HCT116 (cell line): ENCODE measurements at places on chromosomes 1 and 21. TPM values are rescaled to one million over a fixed set of nuclear protein-coding genes. Genes with fewer than 3 reads are reported as not detected.

- no peak overlapping the region for H3K27ac ChIP-seq
- no peak for DNase-seq
- H3K27me3 ChIP-seq = no peaks in the 10 kb centered on the region
- no peaks in the 10 kb centered on the region for H3K36me3 ChIP-seq
- no peak overlapping the region for H3K4me3 ChIP-seq
- peaks cover 6% of the 10 kb centered on the region; the same call in 1 of the 2 replicates for H3K4me1 ChIP-seq
Observed at GRCh38 chr1:47621977-47622376, 184.1 kb downstream of the FOXD2 start.

DNA sequence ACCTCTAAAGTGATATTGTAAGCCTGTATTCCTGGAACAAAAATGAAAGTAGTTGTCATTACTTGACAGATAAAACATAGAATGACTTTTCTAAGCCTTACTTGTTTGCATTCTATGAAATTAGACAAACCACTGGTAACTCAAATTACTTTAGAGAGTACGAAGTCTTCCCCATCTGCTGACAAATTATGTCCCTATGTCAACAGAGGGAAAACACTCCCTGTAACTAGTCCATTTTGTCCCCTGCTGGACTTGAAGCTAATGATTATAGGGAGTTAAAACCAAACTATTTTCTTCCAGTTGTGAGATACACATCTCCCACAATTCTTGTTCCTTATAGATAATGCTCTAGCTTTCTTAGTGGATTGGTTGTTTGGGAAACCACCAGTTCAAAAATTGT is 39.6 kb downstream of the GREM2 start:
- no peak overlapping the region for H3K27ac ChIP-seq
- DNase-seq = no peak
- H3K36me3 ChIP-seq = no peaks in the 10 kb centered on the region
- no peak overlapping the region for H3K4me3 ChIP-seq

DNA sequence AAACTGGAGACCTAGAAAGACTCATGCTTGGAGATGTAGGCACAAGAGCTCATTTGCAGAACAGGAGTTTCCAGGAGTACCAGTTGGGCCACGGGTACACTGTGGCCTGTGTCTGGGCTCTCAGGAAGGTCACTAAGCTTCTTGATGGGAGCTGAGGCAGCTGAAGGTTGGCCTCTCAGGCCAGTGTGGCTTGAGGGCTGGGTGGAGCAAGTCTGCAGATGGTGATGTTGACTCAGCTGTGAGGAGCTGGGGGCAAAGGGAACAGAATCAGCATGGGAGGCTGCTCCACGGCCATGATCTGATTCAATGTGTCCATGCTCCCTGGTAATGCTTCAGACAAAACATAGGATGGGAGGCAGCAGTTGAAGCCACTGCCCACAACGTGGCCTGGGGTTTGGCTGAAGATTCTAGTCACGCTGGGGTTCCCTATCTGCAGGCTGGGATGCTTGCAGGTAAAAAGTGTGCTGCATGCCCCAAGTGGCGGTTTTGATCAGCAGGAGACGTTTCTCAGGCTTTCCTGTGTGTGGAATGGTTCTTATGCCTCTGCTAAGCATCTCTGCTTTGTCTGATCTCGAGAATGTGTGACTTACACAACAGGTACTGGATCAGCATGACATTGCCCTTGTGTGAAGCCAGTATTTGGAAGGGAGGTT is 15.4 kb upstream of the TENT5C start:
- no peak overlapping the region for H3K27ac ChIP-seq
- H3K4me3 ChIP-seq = no peak overlapping the region
- no peaks in the 10 kb centered on the region for H3K27me3 ChIP-seq
- no peaks in the 10 kb centered on the region for H3K4me1 ChIP-seq
- H3K36me3 ChIP-seq = no peaks in the 10 kb centered on the region
- no peak for DNase-seq

DNA sequence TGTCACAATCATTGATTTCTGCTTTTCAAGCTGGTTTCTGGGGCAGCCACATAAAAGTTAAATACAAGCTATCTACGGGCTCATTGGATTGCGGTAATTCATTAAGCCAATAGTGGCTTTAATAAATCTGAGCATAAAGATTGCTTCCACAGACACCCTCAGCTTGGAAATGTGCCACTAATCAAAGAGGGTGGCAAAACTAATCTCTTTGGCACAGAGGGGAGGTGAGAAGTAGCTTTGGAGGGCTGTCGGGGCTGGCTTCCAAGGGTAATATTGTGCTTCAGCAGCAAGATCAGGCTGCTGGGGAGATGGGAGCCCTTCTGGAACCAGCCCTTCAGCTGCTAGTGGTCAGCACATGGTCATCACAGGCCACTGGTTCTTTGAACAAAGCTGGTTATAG is 21.2 kb upstream of the KAZN start:
- no peak overlapping the region for H3K4me3 ChIP-seq
- no peaks in the 10 kb centered on the region for H3K4me1 ChIP-seq
- no peak for DNase-seq
- H3K27ac ChIP-seq = no peak overlapping the region

RUNX1 gene
- 33.5 TPM for total RNA-seq

MSH4 gene
- 1.7 TPM for total RNA-seq
